ENCODE measurements at places on chromosomes 7 and 10.

DNA sequence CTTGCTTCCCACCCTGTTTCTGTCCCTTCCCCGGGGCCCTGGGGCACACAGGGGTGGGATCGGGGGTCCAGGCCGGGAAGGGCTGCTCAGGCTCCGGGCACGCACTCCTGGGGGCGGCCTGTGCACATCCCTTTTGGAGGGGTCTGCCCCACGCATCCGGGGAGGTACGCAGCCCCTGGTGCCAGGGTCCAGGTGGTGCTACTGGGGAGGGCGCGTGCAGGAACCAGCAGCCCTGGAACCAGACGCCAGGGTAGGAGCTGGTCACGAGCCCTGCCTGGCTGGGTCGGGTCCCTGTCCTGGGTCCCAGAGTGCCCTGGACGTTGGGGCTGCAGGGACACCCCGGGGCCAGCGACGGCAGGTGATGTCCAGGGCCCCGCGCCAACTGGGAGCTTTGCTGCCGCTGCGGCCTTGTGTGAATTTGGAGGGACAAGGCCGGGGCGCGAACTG is 53.4 kb downstream of the GLRX3 start:
- no peak for DNase-seq

DNA sequence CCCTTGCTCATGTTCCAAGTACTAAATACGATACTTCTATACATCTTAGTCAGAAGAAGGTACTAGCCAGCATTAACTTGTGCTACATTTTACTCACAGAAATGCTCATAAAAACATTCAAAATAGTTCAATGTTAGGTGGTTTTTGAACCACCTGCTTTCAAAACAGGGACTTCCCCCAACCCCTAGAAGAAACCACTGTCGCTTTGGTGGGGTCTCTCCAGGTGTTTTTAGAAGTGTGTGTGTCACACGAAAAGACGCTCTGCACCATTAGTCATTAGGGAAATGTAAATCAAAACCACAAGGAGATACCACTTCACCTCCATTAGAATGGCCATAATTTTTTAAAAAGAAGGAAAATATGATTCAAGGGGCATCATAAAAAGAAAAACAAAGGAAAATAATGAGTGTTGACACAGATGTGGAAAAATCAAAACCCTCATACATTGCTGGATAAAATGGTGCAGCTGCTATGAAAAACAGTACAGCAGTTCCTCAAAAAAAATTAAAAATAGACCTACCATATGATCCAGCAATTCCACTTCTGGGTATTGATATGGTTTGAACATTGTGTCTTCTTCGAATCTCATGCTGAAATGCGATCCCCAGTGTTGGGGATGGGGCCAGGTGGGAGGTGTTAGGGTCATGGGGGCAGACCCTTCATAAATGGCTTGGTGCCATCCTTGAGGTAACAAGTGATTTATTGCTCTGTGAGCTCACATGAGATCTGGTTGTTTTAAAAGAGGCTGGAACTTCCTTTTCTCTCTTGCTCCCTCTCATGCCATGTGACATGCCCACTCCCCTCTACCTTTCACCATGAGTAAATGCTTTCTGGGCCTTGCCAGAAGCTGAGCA is 74.2 kb downstream of the MALSU1 start:
- no peak for DNase-seq

- DNase-seq: no peak
These were observed 24.8 kb upstream of the ZNF800 start for GRCh38 chr7:127417346-127417745.

DNA sequence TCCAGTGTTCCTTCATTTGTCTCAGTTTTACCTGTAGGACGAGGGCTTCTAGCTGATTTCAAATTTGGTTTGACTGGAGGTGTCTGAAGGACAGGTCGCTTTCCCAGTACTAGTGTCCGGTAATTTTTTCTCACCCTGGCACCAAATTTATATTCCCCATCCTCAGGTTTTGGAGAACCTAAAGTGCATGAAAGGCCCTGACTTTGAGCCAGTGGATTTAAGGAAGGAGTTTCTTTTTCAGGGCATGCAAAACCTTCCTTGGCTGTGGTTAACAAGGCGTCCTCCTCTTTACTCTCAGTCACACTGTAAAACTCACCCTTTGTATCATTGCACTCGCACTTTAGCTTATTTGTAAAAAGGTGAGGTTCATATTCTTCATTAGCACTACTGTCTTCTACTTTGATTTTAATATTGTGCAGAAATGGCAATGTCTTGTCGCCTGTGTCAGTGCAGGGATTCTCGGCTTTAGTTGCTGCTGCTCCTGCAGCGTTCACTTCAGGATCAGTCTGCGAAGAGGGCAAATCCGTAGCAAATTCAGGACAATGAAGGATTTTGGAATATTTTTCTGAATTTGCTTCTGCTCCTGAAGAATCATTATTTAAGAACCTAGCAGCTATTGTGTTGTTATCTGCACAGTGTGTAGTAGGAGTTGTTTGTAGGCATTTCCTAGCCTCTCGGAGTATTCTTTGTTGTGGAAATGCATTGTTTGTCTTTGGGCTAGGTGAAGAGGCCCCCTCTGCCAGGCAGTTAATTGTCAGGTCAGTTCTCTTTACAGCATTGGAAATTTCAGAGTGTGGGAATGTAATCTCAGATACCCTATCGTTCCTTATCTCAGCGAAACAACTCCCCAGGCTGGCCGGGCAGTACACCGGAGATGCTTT is 9.9 kb downstream of the SKIDA1 start:
- DNase-seq: no peak

DNA sequence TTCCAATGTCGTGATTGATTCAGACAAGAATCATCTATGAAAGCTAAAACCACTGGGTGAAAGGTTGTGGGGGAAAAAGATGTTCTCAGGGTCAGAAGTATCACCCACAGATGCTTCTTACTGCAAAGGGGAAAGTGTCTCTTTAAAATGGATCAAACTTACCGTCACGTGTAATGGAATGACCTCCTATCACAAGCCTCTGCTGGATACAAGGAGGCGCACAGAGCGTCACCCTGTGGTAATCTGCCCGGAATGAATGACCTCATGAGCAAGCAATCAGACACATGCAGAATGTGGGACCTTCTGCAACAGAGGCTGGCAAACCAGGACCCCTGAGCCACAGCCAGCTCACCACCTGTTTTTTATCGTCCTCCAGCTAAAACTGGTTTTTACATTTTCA is 33.0 kb downstream of the WIPF3 start:
- no peak for DNase-seq

DNA sequence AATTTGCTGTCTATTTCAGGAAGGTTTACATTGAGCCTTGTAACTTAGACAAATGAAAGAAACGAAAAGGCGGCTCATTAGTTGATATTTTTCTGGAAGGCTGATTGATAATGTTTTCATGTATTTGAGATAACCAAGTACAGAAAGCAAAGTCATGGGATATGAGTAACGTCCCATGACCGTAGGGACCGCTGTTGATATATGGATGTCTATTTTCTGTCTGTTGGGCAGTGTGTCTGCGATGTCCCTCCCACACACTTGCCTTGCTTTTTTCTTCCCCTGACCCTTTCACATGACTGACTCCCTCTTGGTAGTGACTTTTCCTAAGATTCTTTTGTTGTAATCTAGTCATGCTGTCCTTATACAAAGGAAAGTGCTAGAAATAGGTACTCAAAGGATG is 57.0 kb upstream of the GPR158 start:
- no peak for DNase-seq

DNA sequence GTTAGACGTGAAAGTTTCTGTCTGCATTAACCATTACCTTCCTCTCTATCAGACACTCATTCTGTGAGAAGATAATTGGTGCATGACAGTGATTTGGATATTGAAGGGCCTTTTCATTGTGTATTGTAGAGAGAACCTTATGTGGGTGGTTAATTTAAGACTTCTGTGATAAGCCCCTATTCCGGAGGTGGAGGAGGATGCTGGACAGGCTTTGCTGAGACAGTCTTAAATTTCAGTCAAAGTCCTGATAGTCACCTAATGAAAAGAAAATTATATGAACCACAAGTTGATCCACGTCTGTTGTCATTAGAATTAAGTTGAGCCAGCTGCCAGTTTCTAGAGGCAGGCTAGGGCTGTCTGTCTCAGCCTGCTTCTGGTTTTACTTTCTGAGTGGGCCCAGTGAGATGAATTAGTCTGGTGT is 62.9 kb downstream of the CELF2 start:
- no peak for DNase-seq

DNA sequence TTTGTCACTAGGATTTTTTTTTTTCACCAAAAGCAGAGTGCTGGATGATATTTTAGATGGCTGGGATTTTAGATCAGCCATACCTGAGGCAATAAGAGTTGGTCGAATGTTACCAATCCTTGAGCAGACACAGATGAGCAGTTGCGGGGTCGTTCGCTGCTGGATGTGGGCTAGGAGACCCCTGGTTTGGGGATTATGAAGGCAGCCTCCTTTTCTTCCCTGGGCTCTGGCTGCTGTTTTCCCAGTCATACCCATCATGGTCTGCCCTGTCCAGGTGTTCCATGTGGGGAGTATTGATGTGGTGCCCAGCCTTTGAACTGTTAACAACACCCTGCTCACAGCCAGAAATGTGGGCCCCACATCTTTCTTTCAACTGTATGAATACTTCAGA is 5.0 kb downstream of the PTPRE start:
- no peak for DNase-seq

- DNase-seq: no peak
These were observed 161.4 kb downstream of the RAPGEF5 start for GRCh38 chr7:22195397-22196172.

GRCh38 chr7:148110097-148110868 is 480.3 kb upstream of the C7orf33 start:
- no peak for DNase-seq

- DNase-seq: no peak
These were observed 233.5 kb upstream of the MGMT start for GRCh38 chr10:129233351-129234148.

GRCh38 chr7:33243319-33243881 is 114.0 kb downstream of the BBS9 start:
- DNase-seq: no peak

GRCh38 chr10:82282782-82283456 is 407.9 kb downstream of the NRG3 start:
- DNase-seq: no peak

- DNase-seq: no peak
These were observed 326.0 kb downstream of the CRPPA start for GRCh38 chr7:16095171-16095950.

DNA sequence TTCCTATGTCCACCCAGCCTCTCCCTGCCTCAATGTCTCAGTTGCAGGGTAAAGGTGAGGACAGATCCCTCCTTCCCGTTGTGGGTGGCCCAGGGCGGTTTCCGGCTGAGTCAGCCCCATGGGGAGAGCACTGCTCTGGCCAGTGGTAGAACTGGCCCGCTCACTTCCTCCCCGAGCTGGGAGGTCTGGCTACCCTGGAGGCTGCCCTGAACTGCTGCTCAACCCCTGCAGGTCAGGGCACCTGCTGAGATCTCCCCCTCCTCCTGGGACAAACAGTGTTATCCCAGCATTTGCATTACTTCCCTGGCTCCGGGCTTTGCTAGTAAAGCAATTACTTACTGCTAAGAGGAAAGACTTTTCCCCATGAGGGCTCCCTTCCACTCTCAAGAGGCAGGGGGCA is 21.4 kb upstream of the IMPDH1 start:
- DNase-seq: no peak

- DNase-seq: no peak
These were observed 7.7 kb downstream of the NPC1L1 start for GRCh38 chr7:44533301-44534055.

GRCh38 chr7:91267171-91267955 is 3.1 kb downstream of the FZD1 start:
- no peak for DNase-seq

DNA sequence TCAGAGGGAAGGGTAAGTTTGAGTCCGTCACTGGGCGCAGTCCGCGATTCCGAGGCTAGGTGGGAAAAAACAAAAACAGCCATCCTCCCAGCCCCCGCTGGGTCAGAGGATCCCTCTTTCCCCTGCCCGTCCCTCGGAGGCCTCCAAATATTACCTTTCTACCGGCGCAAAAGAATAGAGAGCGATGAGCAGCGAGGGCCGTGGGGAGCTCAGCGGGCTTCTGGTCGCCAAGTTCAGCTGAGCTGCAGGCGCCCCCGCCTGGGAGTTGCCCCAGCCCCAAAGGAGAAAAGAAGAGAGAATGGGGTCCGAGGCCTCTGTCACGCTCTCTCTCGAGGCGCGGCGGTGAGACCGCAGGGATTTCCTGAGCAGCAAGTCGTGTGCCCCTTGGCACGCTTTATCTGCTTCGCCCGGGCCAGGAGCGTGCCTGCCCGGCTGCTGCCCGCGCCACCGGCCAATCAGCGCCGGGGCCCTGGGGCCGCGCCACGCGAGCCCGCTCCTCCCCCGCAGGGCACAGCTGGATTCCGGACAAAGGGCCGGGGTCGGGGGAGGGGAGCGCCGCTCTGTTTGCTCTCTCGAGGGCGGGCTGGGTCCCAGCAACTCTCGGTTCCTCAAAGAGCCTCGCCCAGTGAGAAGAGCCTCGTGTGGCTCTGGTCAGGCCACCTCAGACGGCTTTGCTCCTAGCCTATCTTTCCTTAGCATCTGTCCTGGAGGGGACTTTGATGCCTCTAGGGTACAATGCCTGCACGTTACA is at the start of gene NEUROG3:
Gene NEUROG3 (minus strand): TSS at position 367 of the 751 bp plus-strand sequence. CDS start 379 bp downstream, outside the sequence.
- DNase-seq: no peak

GRCh38 chr10:88060762-88061161 is 197.3 kb downstream of the PTEN start:
- no peak for DNase-seq

DNA sequence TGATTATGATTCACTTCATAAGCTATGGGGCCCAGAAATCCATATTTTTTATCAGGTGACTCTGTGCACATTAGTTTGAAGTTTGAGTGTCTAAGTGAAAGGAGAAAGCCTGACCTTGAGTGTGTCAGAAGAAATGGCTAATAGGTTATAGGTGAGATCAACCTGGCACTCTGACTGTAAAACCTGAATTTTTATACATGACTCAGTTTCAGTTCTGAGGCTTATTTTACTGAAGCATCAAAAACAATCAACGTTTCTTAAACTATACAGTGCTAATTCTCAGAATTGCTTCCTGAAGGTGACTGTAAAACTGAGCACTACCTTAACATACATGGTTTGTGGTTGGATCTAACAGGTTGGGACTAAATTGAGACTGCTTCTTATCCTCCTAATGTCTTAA is 159.4 kb upstream of the AHR start:
- DNase-seq: no peak

DNA sequence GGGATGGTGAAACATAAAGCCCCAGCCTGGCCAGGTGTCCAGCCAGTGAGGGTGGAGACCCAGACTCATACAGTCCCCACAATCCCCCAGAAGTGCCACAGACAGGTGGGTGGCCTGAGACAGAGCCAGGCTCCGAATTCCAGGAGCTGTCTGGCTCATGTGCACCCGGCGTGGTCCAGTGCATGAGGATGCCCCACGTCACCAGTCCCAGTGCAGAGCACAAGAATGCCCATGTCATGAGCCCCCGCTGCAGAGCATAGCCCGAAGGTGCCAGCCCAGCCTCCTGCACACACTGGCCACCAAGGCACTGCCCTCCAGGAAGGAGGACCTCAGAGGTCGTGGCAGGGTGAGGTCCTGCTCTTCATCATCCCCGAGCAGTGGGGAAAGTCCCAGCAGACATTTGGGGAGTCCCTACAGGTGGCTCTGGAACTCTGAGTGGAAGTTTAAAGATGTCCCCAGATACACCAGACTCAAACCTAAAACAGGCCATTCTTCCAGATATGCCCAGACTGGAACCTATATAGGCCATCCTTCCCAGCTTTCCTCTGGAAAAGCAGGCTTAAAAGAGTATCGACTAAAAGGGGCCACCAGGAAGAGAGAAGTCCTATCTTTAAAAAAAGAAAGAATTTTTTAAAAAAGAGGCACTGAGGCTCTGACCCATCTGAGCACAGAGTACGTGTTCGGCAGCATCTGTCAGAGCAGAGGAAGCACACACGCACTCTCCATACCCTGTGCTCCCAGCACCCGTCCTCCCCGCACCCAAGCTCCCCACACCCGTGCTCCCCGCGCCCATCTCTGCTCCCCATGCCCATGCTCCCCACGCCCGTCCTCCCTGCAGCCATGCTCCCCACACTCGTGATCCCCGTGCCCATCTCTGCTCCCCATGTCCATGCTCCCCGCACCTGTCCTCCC is 11.5 kb downstream of the DIP2C start:
- DNase-seq: no peak

Measured in progenitor cell of endocrine pancreas (in vitro differentiated cells).